ENCODE measurements at places on chromosomes 7 and 10.

GRCh38 chr10:122099562-122099961 is 110.6 kb downstream of the TACC2 start:
- no peak for DNase-seq

DNA sequence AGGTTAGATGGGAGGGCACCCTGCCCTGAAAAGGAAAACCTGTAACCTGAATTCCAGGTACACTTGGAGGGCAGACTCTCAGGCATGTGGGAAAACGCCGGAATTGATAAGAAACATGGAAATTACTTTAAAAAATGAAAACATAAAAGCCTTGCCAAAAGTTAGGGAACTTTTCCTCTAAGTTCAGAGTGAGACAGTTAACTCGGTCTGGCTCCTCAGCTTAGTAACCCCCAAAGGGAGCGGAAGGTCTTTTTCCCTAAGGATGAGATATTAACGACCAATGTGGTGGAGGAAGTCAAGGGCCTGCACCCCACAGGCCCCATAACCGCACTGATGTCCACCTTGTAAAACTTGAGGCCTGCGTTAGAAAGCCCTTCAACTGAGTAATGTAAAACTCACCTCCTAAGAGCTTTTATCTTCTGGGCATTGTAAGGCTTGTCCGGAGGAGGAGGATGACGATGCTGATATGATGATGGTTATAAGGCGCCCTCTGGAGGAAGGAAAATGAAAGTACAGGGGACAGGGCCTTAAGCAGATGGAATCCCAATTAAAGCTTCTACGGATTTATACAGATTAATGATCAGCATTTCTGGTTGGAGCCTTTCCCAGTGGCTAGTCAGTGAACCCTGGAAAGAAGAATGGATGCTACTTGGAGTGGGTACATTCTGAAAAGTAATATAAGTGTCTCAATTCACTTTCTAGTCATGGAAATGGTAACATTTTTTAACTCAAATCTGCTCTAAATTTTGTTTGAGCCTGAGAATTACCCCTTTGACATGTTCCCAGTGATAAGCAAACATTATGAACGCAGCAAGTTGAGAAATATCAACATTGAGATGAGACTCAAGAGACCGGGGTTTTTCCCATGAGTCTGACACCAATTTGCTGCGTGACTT is 694 bp downstream of the COL1A2 start:
- DNase-seq = peak; percentile 2

DNA sequence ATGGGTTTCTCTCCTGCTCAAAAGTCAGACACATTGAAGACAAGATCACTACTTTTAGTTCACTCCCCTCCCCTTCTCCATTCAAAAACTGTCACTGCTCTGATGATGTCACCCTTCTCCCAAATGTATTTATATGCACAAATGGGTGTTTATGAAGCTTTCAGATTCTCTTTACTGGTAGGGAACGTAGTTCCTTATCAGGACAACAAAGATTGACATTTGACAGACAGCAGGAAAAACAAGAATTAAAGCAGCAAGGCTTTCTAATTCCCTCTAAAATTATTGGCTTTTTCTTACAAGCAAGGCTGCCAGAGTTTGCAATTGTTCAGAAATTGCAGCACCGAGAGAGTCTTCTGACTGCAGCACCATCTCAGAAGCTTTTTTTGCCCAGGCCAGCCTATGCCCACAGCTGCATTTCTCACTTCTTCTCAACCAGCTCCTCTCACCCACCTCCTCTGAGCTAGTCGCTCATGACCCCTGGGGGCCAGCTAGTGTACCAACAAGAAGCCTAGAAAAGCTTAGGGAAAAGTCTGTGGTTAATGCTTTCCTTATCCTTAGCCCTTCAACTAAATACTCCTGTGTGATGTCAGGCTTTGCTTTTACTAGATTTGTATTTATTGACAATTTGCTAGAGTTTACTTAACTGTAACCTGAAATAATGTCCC is 265.1 kb downstream of the HTR7 start:
- DNase-seq = no peak

DNA sequence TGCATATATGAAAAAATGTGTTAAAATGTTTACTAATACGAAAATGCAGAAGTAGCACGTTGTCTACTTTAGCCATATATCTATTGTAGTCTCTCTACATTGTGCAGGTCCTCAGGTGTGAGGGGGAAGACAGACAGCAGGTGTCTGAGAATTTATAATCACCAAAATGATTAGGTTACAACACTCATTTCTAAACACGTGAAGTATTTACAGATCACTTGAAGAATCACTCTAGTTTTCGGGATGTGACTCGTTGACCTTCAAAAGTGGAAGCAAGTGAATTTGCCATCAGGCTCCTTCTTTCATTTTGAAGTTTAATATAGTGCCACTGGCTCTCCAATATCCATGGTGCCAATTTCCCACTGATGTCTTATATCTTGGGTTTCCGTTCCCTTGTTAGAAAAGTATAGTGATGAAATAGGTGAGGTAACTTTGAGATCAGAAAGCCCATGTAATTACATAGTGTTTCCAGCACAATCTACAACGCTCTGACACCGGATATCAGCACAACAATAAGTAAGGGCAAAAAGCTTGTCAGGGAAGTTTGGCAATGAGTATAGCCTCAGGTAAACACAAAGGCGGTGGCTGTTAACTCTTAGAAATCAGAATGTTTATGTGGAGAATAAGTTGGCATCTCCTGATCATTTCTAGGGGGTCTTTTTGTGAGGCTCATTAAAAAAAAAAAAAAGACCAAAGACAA is 57.5 kb upstream of the SP4 start:
- no peak for DNase-seq

GRCh38 chr7:255038-255435 is 34.9 kb upstream of the FOXL3 start:
- DNase-seq = no peak

DNA sequence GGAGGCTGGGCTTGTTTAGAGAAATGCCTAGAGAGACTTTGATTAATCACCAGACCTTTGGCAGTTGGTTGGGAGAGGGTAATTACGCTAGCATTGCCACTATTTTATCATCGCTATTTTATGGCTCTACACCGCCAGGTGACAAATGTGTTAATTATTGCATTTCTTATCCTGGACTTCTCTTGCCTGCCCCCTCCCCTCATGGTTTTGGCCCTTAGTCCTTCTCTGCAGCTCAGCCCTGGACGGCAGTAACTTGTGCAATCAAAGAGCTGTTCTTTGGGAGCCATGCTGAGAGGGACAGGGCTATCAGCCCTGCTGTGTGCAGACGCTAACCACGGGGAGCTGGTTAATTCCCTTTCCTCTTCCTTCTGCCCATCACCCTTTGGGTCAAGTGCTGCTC is 585.0 kb downstream of the AUTS2 start:
- no peak for DNase-seq

DNA sequence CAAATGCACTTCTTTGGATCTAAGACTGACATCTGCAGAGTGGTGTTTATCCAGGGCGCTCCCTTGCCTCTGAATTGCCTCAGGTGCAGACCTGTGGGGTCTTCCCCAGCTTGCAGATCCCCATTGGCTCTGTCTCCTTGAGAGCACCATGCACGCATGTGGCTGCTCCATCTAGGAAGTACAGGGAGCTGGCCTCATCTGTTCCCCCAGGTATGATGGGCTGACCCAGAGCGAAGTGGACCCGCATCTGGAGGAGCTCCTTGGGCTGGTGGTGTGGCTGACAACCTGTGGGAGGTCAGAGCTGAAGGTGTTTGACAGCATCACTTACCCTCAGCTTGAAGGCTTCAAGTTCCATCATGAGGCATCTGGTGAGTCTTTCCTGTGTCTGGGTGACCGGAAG is 44.5 kb downstream of the WDFY4 start:
- DNase-seq = no peak

All from stimulated activated CD4-positive, alpha-beta T cell treated with anti-CD3 and anti-CD28 coated beads, Interleukin-2, amount 100 ng/mL, for 24 hours (primary cell).